GM23338 (cell line): ENCODE measurements at places on chromosomes 12 and 14.

- no peak for DNase-seq
- no peaks in the 10 kb centered on the region for H3K27me3 ChIP-seq
- H3K4me3 ChIP-seq, result no peak overlapping the region
- H3K36me3 ChIP-seq, result no peaks in the 10 kb centered on the region
- H3K27ac ChIP-seq, result no peak overlapping the region
- no peaks in the 10 kb centered on the region for H3K4me1 ChIP-seq
These were observed 175.8 kb upstream of the NPAS3 start for GRCh38 chr14:32762886-32763285.

- H3K4me1 ChIP-seq, result peaks cover 38% of the 10 kb centered on the region
- H3K4me3 ChIP-seq, result peak overlapping the region; percentile 70
- peak; percentile 53 for DNase-seq
- H3K27me3 ChIP-seq, result peaks cover 87% of the 10 kb centered on the region
- no peaks in the 10 kb centered on the region for H3K36me3 ChIP-seq
These were observed 4.4 kb upstream of the NPAS3 start for GRCh38 chr14:32934073-32934880.

- no peaks in the 10 kb centered on the region for H3K27me3 ChIP-seq
- H3K4me3 ChIP-seq, result no peak overlapping the region
- H3K4me1 ChIP-seq, result peaks cover 14% of the 10 kb centered on the region
- H3K36me3 ChIP-seq, result no peaks in the 10 kb centered on the region
- no peak for DNase-seq
These were observed 743.5 kb downstream of the DIO2 start for GRCh38 chr14:79467835-79468234.

DNA sequence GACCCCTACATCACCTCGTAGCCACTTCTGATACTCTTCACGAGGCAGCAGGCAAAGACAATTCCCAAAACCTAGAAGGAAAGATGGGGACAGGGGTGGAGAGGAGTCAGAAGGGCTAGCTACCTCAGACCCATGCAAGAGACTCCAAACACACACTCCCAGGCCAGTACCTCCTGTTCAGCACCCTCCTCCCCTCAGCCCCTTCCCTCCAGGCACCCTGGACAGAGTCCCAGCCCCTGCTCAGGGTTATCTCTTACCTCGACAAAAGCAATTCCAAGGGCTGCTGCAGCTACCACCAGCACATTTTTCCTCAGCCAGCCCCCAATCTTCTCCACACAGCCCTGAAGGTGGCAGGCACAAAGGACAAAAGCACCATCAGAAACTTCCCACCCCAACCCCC lies 3.3 kb downstream of the CD63 start:
- no peak overlapping the region for H3K4me3 ChIP-seq
- no peaks in the 10 kb centered on the region for H3K27me3 ChIP-seq
- 0 out of 2 replicates have a peak overlapping the region, but pooled peaks have one; percentile 80 for H3K27ac ChIP-seq
